ENCODE measurements at places on chromosomes 5 and 9.

- no peak for DNase-seq
Observed at GRCh38 chr5:107631805-107632362, 38.9 kb downstream of the EFNA5 start.

DNA sequence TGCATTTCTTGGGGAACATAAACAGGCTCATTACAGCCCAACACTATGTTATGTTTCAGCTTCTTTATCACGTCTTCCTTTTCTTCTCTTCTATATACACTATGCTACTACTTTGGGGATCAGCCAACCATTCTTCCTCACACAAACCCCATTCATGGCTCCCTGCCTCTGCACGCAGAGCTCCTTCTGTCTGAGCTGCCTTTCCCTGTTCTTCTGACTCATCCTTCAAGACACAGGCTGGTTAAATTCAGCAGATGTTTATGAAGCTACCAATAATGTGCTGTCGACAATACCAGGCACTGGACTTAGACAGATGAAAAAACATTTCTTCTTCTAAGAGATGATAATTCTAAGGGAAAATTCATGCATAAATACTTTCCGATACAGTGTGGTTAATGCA, 102.5 kb upstream of the TXNDC8 start:
- peak; percentile 85 for DNase-seq

- DNase-seq, result no peak
Observed at GRCh38 chr5:150446583-150446982, 3.0 kb downstream of the RPS14 start.

- DNase-seq, result peak; percentile 84
Observed at GRCh38 chr5:68277431-68277830, 61.9 kb downstream of the PIK3R1 start.

DNA sequence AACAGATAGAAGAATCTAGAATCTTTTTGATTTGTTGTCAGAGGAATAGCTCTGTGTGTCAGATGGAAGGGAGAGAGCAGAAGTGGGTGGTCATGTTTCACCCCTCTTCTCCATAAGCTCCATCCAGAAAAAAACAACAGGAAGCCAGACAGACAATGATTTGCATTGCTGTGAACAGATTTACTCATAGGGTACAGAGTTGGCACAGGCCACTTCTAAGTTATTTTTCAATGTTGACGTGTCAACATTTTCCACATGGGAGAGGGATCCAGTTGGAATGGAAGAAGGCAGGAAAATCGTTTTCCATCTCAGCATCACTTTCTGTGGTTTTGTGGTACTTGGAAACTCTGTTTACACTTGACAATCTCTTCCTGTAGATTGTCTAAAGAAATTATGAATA, 86.7 kb downstream of the INSYN2B start:
- peak; percentile 78 for DNase-seq

- no peak for DNase-seq
Observed at GRCh38 chr5:6492934-6493333, 44.3 kb downstream of the UBE2QL1 start.

- DNase-seq, result peak; percentile 30
Observed at GRCh38 chr5:43729846-43730478, 127.0 kb downstream of the NNT start.
